ENCODE measurements at places on chromosomes 11 and 22. TPM values are rescaled to one million over a fixed set of nuclear protein-coding genes. Genes with fewer than 3 reads are reported as not detected.

Gene TP53AIP1
- 0.17 TPM for total RNA-seq

Gene CAPRIN1
- 224 TPM for total RNA-seq

Gene CRYBA4
- not detected for total RNA-seq

Gene C11orf71
- 5.0 TPM for total RNA-seq

Gene TCN1
- 7.4 TPM for total RNA-seq

Gene TREH
- not detected for total RNA-seq

Gene OR51B4
- not detected for total RNA-seq

Gene GGA1
- 49.1 TPM for total RNA-seq

Gene TTC36
- total RNA-seq, result 6.2 TPM

Gene LMNTD2
- 1.4 TPM for total RNA-seq

Gene KCNA4
- not detected for total RNA-seq

Gene TENM4
- 37.1 TPM for total RNA-seq

Gene CASP12
- total RNA-seq, result not detected

Measured in PC-3 (cell line).